ENCODE measurements at places on chromosomes 3 and 15.

DNA sequence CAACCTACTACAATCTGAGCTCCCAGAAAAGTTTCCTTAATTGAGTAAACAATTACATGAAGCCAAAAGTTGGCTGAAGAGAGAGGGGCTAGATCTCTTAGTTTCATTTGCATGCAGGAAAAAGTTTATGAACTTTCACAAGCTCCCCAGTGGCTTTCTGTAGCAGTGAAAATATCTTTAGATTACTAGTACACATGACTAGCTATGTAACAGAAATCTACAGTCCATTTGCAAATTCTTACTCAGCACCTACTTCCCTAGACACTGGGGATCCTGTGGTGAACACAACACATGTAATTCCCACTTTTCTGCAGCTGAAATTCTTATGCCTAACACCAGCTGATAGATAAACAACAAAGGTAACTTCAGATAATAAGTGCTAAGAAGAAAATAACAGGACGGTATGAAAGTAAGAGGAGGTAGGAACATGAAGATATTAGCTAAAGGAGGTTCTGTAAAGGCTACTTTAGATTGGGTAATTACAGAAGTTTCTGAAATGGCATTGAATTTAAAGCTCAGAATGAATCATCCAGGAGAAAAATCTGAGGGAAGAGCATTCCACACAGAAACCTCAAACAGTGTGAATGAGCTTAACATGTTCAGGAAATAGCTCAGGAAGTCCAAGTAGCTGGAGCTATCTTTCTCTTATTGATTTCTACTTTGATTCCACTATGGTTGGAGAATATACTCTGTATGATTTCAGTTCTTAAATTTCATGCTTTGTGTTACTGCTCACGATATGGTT, 204.8 kb downstream of the MAGI1 start:
- DNase-seq = no peak

- no peak for DNase-seq
Measured at GRCh38 chr3:65350801-65351476, 663.1 kb upstream of the ADAMTS9 start.

GRCh38 chr15:73677146-73677607, 7.0 kb upstream of the CD276 start:
- peak; percentile 24 for DNase-seq

DNA sequence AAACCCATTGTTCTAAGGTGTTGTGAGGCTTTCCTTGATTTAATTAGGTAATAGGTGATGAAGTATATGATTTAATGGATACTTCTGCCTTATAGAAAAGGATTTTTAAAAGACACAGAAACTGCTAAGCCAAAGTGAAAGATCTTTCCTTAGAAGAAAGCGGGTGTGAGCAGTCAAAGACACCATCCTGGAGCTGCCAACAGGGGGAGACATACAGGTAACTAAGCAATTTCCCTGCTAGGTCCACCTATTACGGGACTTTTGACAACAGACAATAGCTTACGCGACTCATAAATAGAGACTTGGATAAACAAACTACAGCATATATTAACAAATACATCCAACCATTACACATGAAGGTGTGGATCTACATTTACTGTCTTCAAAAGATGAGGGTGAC, 669.5 kb downstream of the SQOR start:
- DNase-seq = no peak

DNA sequence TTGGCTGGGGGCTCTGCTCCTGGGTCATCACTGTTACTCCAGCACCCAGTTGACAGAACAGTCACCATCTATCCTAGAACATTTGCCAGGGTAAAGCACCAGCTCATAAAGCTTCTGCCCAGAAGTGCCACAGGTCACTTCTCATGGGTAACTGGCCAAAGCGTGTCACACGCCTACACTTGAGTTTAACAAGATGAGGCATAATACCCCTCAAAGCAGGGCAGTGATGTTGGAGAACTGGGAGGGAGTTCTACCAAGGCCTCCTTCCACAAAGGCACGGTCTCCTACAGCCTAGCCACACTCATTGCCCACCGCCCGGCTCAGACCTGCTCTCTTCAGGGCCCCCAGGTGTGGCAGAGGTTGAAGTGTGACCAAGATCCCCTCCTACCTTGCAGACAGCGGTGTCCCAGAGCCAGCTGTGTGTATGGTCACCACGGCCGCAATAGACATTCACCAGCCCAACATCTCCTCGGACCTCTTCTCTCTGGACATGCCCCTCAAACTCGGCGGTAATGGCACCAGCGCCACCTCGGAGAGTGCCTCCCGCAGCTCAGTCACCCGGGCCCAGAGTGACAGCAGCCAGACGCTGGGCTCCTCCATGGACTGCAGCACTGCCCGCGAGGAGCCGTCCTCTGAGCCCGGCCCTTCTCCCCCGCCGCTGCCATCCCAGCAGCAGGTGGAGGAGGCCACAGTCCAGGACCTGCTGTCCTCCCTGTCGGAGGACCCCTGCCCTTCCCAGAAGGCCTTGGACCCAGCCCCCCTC, 107.7 kb downstream of the ETFA start:
- no peak for DNase-seq

DNA sequence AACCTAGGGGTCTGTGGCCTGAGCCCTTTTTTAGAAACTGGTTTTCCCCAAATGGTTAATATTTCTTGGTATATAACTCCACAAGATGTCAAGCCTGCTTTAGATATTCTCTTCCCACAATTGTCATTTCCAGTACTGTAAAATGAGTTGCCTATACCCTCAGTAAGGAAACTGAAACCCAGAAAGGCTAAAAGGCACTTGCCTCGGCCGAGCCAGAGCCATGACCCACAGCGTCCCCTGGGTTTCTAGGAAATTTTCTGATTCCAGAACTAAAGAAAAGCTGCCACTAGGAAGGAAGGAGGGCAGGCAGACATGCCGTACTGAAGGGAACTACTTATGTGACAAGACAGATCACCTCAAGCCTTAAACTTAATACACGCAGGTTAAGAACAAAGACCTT, 59.1 kb downstream of the ATP8B4 start:
- DNase-seq = no peak

DNA sequence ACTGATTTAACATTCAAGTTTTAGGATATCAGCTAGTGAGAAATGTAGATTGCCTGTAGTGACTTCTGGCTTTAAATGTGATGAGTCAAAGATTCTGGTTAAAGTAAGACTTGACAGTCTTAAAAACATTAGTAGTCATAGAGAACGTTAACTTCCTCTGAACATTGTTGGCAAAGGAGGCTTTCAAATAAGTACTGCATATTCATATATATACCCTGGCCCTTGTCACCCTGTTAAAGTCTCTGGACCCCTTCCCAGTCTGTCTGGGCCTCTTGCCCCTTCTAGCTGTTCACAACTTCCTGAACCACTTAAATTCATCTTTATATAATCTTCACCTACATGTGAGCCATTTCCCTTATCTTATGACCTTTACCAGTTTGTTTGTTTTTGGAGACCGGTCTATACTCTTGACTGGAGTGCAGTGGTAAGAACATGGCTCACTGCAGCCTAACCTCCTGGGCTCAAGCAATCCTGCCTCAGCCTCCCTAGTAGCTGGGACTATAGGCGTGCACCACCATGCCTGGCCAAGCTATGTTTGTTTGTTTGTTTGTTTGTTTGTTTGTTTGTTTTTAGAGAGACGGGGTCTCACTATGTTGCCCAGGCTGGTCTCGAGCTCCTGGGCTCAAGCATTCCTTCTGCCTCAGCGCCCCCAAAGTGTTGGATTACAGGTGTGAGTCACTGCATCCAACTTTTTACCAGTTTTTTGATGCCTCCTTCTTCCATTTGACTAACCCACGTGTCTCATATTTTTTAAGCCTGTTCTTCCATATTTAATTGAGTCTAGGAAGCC, 64.4 kb upstream of the CRTC3 start:
- DNase-seq = no peak

DNA sequence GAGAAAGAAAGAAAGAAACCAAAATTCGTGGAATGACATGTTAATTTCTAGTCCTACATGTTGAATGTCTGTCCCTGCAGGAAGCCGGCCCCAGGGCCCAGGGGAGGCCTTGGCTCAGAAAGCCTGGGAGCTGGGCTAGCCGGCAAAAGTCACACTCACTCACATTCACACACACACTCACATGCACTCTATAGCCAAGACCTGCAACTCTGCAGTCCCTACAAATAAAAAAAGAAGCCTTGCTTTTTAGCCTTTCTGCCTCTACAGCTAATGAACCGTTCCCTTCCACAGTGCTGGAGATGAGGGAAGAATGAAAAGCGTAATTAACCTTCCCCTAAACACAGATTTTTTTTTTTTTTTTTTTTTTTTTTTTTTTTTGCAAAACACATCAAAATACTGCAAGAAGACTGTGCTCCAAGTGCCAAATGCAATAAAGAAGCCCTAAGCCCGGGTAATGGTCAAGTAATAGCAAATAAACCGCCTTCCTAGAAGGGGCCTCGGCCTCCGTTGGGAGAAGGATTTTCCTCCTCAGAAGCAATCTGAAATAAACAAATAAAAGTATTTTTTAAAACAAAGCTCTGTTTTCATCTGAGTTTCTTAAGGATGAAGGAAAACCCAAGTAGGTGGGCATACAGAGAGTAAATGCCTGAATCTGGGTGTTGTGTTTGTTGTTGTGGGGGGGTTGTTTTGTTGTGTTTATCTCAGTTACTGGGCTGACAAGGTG, 4.3 kb downstream of the MECOM start:
- no peak for DNase-seq

GRCh38 chr3:69761896-69762767, 22.9 kb downstream of the MITF start:
- DNase-seq = no peak

DNA sequence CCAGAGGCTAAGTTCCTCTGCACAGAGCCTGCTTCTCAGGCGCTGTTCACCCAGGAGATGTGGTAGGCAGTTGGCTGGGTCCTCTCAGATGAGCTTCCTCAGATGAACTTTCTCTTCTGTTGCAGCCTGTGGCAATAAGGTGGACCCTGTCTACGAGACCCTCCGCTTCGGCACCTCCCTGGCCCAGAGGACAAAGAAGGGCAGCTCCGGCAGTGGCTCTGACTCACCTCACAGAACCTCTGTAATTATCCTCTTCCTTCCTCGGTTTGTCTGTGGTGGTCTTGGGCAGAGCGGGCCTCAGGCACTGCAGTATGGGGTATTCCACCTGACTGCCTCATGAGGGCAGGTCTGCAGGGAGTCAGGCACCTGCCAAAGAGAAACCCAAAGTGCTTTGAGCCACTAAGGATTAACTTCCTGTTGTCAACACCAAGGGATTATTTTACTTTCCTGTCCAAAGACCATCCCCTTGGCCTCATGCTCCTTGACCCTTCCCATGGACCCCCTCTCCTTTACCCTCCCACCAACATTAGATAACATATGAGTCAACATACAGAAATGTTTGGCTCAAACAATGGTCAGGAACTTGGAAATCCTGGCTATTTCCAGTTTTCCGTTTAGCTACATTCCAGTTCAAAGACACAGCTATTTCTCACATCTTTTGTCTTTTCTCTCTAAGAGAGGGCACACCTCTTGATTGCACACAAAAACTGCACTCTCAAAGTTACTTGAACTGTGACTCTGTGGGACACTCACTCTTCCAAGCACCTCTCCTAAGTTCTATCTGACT, 105.9 kb downstream of the STAC start:
- no peak for DNase-seq

DNA sequence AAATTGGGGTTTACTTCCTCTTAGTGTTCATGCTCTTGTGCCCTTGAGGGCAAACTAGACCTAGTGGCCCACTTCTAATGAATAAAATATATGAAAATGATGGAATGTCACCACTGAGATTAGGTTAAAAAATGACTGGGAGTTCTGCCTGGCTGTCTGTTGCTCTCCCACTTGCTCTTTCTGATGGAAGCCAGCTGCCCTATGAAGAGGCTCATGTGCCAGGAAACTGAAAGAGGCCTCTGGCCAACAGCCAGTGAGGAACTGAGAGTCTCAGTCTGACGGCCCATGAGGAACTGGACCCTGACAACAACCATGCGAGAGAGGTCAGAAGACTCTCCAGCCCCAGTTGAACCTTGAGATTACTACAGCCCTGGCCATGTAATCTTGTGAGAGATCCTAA, 107.1 kb upstream of the FHIT start:
- DNase-seq = no peak

DNA sequence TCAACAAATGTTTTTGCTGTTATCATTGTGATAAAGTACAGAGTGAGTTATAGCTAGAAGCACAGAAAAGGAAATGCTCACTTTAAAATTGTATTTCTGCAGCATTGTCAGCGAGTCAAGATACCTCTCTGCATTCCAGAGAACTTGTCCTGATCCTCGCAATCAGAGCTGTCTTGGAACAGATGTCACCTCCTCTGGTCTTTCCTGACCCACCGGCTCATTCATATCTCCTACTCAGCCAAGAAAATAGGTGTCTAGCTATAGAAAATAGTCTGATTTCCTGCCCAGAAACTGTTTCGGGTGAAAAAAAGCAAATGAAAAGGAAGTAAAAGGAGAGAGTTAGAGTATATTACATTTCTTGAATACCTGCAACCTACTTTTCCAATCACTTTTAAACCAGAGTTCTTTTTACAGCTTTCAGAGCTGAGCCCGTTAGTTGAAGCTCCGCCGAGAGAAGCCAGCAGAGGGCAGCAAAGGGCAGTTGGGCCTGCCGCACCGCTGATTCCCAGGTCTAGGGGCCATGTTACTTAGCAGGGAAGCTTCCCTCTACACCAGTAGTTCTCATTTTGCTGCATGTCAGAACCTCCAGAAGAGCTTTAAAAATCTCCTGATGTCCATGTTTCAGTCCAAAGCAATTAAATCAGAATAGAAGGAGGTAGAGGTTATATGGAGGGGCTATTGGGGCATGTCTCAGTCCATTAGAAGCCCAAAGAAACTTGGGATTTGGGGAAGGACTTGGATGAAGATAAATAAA, 185.7 kb upstream of the THRB start:
- peak; percentile 7 for DNase-seq

- no peak for DNase-seq
Measured at GRCh38 chr3:51295625-51296024, 89.5 kb upstream of the MANF start.

DNA sequence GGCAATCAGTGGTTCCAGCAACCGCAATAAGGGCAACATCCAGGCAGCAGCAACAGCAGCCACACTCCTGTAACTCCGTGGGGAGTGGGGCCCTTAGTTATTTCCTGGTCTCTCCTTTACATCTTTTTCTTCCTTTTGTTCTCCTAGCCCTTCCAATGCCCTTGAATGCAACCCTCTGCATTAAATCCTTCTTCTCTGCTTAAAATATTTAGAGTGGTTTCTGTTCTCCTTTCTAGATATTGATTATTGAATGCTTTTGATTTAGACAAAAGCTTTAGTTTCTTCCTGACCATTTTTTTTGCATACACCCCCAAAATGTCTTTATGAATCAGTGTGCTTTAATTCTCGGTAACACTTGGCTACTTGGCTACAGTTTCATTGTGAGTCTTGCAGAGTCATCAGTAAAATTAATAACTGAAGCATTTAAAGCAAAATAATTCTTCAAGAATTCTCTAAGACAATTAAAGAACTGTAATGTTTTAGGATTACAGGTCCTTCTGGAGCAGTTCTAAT, 586.1 kb downstream of the MECOM start:
- no peak for DNase-seq

GRCh38 chr15:56207711-56208110, 36.0 kb downstream of the RFX7 start:
- no peak for DNase-seq

Data from stimulated activated CD4-positive, alpha-beta T cell treated with anti-CD3 and anti-CD28 coated beads, Interleukin-1b, Interleukin-23, amount 100 ng/mL, for 1 hour (primary cell).